ENCODE measurements at places on chromosomes 4 and X.

DNA sequence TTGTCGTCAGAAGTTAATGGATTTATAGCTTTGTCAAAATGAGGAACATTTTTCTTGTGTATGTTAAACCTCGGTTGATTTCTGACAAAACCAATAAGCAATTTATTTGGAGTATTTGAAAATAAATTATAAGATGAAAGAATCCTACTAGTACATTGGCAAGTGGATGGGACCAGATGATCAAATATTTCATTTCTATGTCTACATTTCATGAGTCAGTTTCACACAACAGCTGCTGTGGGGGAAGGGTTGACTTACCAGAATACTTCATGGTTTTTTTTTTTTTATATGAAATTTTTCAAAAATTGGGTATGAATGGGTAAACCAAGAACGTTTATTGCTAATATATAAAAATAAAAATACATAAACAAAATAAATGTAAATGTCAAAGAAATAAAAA, 39.4 kb downstream of the RAPGEF2 start:
- ATAC-seq, result no peak

- ATAC-seq, result no peak
These were observed 479 bp downstream of the BRCC3 start for GRCh38 chrX:155071694-155072280.

GRCh38 chr4:83276299-83277040, 8.1 kb downstream of the COQ2 start:
- no peak for ATAC-seq

DNA sequence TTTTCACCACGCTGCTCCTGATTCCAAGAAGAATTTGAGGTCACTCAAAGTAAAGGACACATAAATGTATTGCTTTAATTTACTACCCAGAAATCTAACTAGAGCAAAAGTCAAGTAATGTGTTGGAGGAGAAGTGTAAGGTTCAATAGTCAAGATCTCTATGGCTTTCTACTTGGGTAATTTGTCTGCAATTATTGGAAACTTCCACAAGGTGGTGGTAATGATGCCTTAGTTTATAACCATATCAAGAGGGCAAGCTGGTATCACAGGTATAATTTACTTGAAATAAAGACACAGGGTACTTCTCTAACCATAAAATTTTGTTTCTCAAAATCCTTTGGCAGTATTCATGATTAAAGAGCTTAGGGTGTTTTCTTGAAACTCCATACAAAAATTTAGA, 10.2 kb upstream of the GRIA3 start:
- no peak for ATAC-seq

- no peak for ATAC-seq
These were observed 13.9 kb upstream of the DCK start for GRCh38 chr4:70979445-70980008.

DNA sequence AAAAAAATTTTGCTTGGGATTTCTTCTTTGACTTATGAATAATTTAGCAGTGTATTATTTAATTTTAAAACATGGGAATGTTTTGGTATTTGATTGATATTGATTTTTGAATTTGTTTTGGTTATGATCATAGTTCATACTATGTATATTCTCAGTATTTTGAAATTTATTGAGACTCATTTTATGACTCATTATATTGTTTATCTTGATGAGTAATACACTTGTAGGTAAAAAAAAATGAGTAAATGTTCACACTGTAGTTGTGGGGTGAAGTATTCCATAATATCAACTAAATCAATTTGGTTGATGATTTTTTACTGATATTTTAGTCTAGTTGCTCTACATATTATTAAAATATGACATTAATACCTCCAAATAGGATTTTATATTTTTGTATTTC, 1142.2 kb downstream of the ADGRL3 start:
- no peak for ATAC-seq

- no peak for ATAC-seq
These were observed 814 bp upstream of the LOC101059915 start for GRCh38 chrX:71666240-71667223.

DNA sequence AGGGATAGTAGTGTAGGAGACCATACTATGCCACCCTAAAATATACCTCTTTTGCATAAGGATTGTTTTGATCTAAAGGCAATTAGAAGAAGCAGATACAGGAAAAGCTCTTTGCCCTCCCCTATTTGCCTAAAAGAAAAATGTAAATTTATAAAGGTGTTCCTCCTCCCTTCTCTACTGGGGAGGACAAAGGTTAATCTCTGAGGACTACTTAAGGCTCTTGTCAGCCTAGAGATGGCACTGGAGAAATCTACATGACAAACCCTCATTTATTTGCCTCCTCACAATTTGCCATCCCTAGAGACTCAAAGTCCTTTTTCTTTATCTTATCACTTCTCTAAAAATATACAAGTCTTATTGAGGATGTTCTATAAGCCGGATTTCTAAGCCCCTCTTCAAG, 1021.8 kb downstream of the STPG2 start:
- ATAC-seq, result no peak

All from gastroesophageal sphincter (tissue), 4 donors.